Activated naive CD4-positive, alpha-beta T cell treated with anti-CD3 and anti-CD28 coated beads, Interleukin-2, amount 50 U/mL, for 72 hours (primary cell): ENCODE measurements at places on chromosomes 12 and 14. TPM values are rescaled to one million over a fixed set of nuclear protein-coding genes. Genes with fewer than 3 reads are reported as not detected.

Gene CLEC1A
- not detected for total RNA-seq

Gene ASCL1
- total RNA-seq = 0.16 TPM

Gene SCN8A
- total RNA-seq = 1.5 TPM

Gene MYBPC1
- total RNA-seq = not detected

Gene IL23A
- 9.6 TPM for total RNA-seq

Gene ACADS
- 15.9 TPM for total RNA-seq

DNA sequence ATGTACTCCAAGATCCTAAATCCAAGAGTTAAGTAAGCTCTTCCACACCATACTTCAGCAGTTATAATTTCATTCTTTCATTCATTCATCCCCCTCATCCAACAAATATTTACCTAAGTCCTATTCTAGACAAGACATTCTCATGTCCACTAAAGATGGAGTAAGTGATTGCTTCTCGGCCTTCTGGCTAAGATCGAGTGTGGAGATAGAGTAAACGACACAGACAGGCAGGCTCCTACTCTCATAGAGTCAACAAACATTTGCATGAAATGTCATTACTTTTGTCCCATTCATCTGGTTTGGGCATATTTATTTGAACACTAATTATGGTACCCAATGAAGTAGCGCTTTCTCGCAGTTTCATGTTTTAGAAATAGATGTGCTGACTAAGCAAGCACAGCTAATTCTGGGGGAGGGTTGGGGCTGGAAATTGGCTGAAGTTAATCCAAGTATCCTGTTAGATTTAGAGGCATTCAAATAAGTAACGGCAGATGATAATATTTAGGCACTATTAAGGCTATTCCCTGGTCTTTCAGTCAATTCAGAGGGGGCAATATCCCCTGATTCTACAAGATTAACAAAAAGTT lies 176.5 kb downstream of the CEP128 start:
- DNase-seq = no peak

DNA sequence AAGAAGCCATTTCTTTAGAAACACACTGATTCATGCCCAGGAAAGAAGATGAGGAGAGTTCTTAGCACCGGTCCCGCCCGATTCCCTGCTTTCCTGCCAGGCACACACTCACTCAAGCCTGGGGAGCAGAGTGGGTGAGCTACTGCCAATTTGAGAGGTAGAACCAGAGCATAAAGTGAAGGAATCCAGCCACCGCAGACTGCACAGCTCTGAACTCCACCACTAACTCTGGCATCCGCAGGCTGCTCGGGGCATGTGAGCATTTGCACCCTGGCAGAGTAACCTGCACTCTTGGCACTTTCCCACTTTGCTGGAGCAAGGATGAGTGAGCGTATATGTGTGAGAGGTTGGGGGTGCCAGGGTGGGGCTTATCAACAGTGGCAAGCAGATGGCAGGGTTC lies 4.0 kb upstream of the SYNDIG1L start:
- no peak for DNase-seq

- no peak for DNase-seq
Measured at GRCh38 chr12:16415155-16415554, 67.7 kb downstream of the MGST1 start.

DNA sequence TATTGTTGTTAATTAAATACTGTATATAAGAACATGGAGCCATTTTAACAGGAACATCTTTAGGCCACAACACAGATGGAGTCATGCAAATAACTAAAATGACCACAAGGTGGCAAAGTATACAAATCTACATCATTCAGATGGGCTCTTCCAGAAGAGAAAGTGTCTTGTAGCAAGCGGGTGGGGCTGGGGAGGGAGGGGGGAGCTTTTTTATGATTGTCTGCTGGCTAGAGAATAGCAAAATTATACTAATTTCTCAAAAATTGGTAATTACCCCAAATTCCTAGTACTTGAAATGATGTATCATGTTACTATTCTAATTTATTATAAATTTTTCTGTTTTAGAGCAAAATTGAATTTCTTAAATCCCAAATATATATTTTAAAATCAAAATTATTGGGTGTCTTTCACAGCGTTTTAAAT lies 378.7 kb downstream of the PRKD1 start:
- DNase-seq = no peak

DNA sequence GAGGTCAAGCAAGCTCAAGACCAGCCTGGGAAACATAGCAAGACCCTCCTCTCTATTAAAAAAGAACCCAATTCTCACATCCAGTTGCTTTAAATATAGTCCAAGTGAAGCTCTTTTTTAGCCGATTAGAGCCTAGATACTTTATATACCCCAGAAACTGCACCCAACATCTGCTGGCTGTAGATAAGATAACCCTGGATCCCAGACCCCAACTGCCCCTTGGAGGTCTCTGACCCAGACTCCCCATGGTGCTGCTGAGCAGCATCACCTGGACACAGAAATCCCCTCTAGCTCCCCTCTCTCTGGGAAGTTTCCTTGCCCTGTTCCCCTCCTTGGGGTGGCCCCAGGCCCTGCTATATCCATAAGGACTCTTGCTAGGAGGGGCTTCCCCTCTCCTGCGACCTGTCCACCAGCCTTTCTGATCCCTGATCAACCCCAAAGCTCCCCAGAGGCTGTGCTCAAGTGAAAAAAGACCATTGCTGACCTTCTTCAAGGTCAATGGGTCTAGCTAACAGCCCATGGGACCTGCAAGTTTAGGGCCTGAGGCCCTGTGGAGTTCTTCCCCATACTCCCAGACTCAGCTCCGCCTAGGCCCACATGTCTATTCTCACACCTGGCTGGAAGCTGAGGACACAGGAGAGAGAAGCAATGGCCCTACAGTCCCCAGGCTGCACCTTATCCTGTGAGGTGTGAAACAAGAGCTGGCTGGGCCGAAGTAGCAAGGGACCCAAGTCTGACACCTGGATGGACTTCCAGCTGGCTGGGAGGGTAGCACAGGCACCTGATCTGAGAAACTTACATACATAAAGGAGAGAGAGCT lies 56.2 kb downstream of the ARL6IP4 start:
- DNase-seq = no peak

DNA sequence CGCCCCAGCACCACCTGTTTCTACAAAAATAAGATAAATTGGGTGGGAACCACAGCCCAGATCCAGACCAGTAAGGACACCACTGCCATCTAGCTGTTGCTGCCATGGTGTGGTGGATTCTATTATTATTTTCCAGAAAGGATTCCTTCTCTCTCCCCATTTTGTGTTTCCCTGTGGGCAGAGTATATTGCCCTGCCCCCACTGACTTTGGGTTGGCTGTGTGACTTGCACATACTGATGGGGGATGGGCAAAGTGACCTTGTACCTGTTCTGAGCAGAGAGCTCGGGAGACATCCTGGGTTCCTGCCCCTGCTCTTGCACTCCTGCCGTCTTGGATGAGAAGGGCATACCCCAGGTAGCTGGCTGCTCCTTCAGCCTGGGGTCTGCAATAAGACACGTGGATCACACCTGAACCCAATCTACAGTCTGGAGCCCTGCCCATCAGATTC lies 24.3 kb downstream of the MOAP1 start:
- DNase-seq = no peak

DNA sequence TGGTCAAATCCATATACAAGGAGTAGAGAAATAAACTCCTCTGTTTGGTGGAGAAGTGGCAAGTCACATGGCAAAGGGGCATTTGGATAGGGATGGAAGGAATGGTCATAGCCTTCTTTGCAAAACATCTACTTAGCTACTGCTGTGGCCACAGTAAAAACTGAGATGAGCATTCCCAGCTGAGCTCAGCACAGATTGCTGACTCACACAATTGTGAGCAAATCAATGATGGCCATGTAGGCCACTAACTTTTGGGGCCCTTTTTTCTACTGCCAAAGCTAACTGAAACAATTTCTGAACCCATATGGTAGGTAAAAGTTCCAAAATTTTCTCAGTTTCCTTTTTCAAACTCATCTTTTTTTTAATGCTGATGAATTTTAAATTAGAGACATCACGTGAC lies 31.6 kb downstream of the DUSP6 start:
- no peak for DNase-seq

- DNase-seq = no peak
Measured at GRCh38 chr14:93533842-93534241, 103.1 kb downstream of the UNC79 start.

DNA sequence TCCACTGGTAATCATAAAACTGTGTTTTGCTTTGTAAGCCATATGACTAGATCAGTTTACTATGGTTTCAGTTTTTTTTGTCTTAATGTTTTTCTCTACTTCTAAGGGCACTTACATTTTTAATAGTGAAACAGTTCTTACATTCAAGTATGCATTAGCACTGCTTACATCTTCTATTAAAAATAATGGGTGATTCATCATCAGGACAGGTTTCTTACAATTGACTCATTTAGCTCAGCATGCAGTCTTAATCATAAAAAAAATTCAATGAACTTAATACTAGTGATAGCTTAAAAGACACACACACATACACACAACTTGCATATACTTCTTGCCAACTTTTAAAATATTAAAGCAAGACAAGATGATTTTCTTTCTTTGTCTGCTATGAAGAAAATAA lies 845.7 kb upstream of the USP15 start:
- DNase-seq = no peak

- DNase-seq = no peak
Measured at GRCh38 chr12:496736-497135, 37.0 kb downstream of the B4GALNT3 start.
